HFFc6 (cell line): ENCODE measurements at places on chromosomes 2 and 18. TPM values are rescaled to one million over a fixed set of nuclear protein-coding genes. Genes with fewer than 3 reads are reported as not detected.

DNA sequence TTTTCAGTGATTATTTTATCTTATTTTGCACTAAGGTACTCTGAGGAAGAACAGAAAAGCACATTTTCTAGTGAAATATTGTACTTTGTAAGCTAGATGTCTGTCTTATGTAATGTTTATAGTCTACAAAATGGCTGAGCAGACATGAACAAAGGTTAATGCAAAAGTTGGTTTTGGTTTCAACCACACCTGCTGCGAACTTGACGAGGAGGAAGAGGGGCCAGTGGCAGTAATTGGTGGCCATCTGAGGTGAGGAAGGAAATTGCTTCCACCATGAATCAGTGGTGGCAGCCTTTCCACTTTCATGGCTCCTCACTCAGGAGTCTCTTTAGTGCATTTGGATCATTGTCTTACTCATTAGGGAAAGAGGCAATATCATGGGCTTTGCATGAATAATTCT is 894.2 kb downstream of the CNTNAP5 start:
- DNase-seq = no peak

DNA sequence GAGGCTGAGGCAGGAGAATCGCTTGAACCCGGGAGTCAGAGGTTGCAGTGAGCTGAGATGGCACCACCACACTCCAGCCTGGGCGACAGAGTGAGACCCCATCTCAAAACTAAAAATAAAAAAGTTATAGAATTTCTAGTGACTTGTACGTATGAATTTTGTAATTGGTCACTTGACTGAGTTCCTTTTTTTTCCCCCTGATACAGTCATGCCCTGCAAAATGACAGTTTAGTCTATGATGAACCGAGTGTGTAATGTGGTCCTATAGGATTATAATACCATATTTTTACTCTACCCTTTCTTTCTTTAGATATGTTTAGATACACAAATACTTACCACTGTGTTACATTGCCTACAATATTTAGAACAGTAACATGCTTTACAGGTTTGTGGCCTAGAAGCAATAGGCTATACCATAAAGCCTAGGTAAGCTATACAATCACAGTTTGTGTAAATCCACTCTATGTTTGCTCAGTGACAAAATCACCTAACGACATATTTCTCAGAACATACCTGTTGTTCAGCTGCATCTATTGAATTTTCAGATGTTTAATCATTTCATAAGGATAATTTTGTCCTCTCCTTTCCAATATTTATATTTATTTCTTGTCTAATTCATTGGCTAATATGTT is 25.4 kb downstream of the SOCS6 start:
- DNase-seq = no peak

DNA sequence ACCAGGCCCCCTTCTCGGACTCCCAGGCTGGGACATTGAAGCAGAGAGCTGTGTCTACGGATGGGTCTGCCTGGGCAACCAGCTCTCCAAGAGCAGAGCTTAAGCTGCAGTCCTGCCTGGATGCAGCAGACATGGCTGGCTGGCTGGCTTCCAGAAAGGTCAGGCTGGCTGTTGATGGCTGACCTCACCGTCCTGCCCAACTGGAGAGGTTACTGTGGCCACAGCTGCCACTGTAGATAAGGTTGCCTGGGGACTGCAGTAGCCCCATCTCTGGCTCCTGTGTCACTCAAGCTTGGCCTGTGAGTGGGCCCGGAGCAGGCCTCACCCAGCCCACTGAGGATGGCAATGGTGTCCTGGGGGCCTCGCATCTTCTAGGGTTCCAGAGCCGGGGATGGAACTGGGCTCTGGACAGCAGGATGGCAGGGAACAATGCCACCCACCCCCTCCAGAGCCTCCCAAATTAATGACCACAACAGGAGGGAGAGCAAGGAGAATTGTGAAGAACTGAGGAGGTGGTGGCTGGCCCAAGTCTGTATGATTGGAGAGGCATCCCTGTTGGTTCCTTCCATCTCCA is 37.0 kb upstream of the FOSL2 start:
- DNase-seq = no peak

GRCh38 chr2:218228366-218229090 is 11.5 kb downstream of the ARPC2 start:
- DNase-seq = no peak

- no peak for DNase-seq
Observed at GRCh38 chr2:60317844-60318243, 235.6 kb downstream of the BCL11A start.

- DNase-seq = no peak
Observed at GRCh38 chr2:136212426-136213378, 94.8 kb upstream of the CXCR4 start.

DNA sequence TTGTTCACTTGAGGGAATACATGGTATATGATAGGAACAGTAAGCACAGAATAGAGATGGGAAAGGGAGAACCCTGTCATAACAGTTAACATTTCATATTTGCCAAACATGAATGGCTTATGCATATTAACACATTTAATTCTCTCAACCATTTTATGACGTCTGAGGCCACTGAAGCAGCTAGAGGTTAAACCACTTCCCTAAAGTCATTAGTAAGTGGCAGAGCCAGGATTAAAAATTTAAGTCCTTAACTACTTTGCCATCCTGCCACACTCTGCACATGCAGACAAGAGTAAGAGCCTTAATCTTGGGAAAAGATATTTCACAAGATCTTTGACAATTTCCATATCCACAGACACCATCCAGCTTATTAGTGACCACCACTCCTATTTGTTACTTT is 2.1 kb downstream of the LIPT1 start:
- DNase-seq = no peak

- DNase-seq = no peak
Observed at GRCh38 chr2:94870440-94871225, 597 bp upstream of the TEKT4 start.

GRCh38 chr2:108988076-108988795 is 784 bp downstream of the EDAR start:
- DNase-seq = no peak

- DNase-seq = no peak
Observed at GRCh38 chr2:223046470-223047040, 5.4 kb upstream of the KCNE4 start.

GRCh38 chr2:19185086-19185485 is 173.3 kb downstream of the OSR1 start:
- no peak for DNase-seq

DNA sequence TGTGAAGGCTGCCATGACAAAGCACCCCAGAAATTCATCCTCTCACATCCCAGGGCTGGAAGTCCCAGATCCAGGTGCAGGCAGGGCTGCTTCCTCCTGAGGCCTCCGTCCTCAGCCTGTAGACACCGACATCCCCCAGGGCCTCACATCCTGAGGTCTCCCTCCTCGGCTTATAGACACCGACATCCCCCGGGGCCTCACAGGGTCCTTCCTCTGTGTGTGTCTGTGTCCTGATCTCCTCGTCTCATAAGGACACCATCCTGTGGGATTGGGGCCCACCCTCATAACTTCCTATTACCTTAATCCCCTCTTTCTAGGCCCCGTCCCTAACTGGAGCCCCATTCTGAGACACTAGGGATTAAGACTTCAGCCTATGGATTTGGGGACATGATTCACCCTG is 92.0 kb upstream of the SNTG2 start:
- no peak for DNase-seq

GRCh38 chr2:121043827-121044222 is 241.2 kb downstream of the TFCP2L1 start:
- DNase-seq = no peak

GRCh38 chr2:172215172-172215935 is 112.7 kb upstream of the DLX2 start:
- DNase-seq = no peak

GRCh38 chr2:57373530-57373929 is 673.1 kb upstream of the VRK2 start:
- DNase-seq = peak; percentile 84

GRCh38 chr2:138475277-138475776 is 26.2 kb upstream of the SPOPL start:
- no peak for DNase-seq

DNA sequence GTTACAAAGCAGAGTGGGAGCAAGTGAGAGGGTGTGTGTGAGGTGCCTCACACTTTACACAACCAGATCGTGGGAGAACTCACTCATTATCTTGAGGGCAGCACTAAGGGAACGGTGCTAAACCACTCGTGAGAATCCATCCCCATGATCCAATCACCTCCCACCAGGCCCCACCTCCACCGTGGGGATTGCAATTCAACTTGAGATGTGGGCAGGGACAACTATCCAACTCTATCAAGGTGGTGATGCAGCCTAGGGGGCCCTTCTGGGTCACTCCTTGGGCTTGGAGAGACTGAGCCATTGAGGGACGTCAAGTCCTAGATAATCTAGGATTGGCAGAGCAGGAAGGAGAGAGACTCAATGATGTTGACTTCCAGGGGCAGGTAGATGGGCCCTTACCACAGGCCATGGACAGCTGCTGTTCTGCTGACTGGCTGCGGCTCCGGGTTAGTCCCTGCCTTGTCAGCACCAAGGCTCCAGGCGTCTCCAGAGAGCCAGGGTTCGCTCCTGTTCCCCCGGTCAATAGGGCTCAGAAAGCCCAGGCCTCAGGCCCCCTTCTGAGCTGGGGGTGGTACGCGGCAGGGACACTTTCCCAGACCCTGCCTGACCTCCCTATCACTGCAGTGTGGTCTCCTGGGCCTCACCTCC is 193.2 kb upstream of the HS6ST1 start:
- DNase-seq = no peak

- DNase-seq = no peak
Observed at GRCh38 chr2:138752197-138752956, 27.8 kb downstream of the NXPH2 start.

- peak; percentile 12 for DNase-seq
Observed at GRCh38 chr2:232838406-232838874, 31.6 kb upstream of the SNORC start.

GRCh38 chr2:127857265-127857808 is 618 bp downstream of the POLR2D start:
- no peak for DNase-seq

DNA sequence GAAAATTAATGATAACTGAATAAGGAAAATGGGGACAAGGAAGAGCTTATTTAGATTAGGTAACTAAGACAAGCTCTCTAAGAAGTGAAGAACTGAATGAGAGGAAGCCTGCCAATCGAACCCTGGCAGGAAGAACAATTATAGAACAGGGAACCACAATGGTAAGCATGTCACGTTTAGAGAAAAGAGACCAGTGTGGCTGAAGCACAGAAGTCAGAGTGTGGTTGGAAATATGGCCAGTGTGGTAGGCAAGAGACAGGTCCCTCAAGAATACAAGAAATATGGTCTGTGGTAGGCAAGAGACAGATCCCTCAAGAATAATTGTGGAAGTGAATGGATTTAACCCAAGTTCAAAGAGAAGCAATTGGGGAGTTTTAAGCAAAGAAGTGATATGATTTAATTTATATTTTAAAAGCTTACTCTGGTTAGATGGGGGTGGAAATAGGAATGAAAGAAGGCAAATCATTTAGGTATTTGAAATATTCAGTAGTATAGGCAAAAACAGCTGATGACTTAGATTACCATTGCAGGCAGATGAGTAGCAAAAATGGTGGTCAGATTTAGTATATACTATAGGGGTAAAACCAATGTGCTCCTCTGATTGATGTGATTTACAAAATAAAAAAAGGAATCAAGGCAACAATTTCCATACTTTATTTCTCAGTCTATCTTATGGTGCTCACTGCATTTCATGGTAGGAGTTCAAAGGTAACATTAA is 38.8 kb upstream of the ERMN start:
- no peak for DNase-seq

GRCh38 chr2:20594957-20595356 is 55.9 kb downstream of the HS1BP3 start:
- DNase-seq = no peak

DNA sequence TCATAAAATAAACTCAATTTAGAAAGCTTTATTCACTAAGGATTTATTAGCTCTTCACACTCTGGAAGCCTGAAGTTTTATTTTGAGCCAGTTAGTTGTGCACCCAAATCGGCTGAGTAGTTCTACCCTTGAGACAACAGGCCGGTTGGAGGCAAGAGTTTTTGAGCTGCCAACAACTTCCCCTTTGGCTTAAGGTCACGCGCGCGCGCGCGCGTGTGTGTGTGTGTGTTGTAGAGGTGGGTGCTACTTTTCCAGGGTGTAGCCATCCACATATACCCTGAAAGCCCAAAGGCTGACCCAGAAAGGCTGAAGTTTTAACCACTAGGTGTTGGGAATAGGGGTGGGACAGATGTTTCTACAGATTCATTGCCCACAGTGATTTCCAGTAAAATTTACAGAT is 150.2 kb upstream of the LHCGR start:
- no peak for DNase-seq

DNA sequence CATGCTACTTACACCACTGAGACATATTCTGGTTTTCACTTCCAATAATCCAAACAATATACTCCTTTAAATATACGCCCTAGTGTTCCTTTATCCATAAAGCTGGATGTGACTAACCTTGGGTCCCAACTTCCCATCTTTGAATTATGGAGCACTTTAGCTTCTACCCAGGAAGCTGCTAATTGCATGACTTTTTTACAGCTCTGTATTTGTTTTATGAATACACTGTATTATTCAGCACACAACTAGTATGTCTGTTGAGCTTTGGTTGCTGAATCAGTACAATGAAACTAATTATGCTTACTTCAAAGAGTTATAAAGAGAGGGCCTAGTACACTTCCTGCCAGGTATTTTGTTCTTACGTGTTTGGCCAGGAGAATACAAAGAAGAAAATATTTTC is 118.5 kb downstream of the BAZ2B start:
- DNase-seq = no peak

Gene SPAST
- 12.9 to 14.1 TPM (median 13.4 TPM) in 3 replicates for total RNA-seq

Gene PAX3
- 12.6 to 17.1 TPM (median 14.0 TPM) in 3 replicates for total RNA-seq

Gene USP37
- 6.3 to 6.5 TPM (median 6.4 TPM) in 3 replicates for total RNA-seq

Gene GRHL1
- total RNA-seq = 0.27 to 0.46 TPM (median 0.35 TPM) in 3 replicates

Gene GNLY
- total RNA-seq = not detected in 2 replicates

Gene VAPA
- 162 to 207 TPM (median 187 TPM) in 3 replicates for total RNA-seq

Gene DOK1
- 21.4 and 38.4 TPM in 2 replicates for total RNA-seq

Gene CFC1
- total RNA-seq = not detected in 3 replicates

Gene CYP27A1
- total RNA-seq = 0.15 to 0.27 TPM (median 0.18 TPM) in 3 replicates

Gene HMSD
- total RNA-seq = 0.38 TPM in 1 of 3 replicates, not detected in the others

Gene ROCK2
- 39.1 to 54.0 TPM (median 41.7 TPM) in 3 replicates for total RNA-seq

Gene ANKRD30B
- 0.18 TPM in 1 of 3 replicates, not detected in the others for total RNA-seq

Gene SERPINB3
- not detected in 2 replicates for total RNA-seq

Gene FAM161A
- total RNA-seq = 1.5 to 1.6 TPM (median 1.6 TPM) in 3 replicates
